Left lobe of liver (tissue), 2 donors: ENCODE measurements at places on chromosomes 3 and 15.
A peak's percentile ranks its signal among the peaks of the same experiment; 100 is the strongest.

DNA sequence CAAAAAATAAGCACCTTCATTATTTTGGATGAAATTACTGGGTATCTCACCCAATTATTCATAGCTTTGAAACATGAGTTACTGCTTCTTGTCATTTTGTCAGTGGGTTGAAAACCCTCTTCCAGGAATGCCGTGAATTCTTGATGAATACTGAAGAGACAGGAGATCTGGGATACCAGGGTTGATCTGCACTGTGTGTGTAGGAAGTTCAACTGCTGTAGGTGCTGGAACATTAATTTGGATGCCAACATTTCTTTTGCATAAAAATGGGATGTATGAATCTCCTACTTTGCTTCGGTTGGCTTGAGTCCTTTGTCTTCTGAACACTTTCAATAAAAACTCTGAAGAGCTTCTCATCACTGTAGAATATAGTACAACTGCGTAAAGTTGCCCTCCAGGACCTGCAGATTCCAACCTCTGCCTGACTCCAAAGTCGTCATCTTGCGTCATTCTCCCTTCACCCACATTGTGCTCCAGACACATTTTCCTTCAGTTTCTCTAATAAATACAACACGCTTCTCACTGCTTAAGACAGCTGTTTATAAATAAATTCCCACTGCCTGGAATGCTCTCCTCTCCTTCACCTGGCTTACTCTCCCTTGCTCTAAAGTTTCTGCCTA is 312.7 kb upstream of the TGFBR2 start:
- DNase-seq, result no peak

DNA sequence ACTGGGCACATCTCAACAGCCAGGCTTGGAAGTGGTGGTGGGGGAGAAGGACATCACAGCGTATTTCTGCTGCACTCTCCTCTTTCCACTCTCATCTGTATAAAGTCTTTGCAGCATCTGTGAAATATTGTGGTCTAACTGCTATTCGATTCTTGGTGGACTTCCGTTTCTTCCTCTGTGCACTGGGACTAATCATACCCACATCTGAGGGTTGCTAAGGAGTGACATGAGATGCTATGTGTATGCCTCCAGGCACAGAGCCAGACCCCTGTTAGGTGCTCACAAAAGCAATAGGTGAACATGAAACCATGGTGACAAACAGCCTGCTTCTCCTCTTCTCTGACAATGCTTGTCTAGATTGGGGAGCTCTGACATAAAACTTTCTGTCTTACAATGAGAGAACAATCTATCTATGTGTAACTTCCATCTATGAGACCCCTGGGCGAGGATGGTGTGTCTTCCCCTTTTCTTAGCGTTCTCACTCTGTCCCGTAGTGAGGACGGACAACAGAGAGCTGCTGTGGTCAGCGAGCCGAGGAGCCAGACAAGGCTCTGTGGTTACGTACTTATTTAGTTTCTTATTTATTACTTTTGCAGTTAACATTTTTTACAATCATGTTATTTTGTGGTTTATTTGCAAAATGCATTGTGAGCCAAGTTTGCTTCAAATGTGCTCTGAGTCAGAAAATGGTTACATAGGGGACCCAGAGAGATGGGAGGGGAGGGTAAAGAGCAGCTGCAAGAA is 196.7 kb upstream of the TPRG1 start:
- no peak for DNase-seq

DNA sequence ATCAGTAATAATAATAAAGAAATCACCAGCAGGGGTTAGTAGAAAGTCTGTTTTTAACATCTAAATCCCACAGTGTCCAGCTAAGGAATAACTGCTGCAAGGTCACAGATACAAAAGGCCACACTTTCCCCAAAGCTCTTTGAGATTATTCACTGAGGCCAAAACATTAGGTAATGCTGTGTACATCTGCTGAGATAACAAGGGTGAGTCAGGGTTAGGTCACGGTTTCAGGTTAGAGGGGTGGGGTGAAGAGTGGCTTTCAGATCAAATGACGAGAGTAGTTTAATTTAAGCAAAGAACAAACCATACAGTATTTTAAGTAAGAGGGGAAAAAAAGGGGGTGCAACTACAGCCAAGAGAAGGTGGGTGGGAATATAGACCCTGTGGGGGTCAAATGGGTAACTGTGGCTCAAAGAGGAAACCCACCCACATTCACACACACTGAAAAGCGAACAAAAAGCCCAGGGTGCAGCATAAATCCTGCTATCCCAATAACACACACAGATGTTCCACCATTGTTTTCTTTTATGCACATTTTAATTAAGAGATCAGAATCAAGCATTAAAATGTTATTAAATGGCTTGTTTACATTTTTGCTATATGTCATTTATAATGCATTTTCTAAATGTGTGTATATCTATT is 412.9 kb downstream of the TIGIT start:
- peak; percentile 67 for DNase-seq

GRCh38 chr15:93189561-93189960 is 100.5 kb upstream of the RGMA start:
- DNase-seq, result no peak

- no peak for DNase-seq
These were observed 29.3 kb downstream of the CTSH start for GRCh38 chr15:78915341-78916087.
